ENCODE measurements at places on chromosomes 2 and 18. TPM values are rescaled to one million over a fixed set of nuclear protein-coding genes. Genes with fewer than 3 reads are reported as not detected.

HMSD gene
- 2.2 TPM for total RNA-seq

SLC16A14 gene
- total RNA-seq, result 16.9 TPM

DNA sequence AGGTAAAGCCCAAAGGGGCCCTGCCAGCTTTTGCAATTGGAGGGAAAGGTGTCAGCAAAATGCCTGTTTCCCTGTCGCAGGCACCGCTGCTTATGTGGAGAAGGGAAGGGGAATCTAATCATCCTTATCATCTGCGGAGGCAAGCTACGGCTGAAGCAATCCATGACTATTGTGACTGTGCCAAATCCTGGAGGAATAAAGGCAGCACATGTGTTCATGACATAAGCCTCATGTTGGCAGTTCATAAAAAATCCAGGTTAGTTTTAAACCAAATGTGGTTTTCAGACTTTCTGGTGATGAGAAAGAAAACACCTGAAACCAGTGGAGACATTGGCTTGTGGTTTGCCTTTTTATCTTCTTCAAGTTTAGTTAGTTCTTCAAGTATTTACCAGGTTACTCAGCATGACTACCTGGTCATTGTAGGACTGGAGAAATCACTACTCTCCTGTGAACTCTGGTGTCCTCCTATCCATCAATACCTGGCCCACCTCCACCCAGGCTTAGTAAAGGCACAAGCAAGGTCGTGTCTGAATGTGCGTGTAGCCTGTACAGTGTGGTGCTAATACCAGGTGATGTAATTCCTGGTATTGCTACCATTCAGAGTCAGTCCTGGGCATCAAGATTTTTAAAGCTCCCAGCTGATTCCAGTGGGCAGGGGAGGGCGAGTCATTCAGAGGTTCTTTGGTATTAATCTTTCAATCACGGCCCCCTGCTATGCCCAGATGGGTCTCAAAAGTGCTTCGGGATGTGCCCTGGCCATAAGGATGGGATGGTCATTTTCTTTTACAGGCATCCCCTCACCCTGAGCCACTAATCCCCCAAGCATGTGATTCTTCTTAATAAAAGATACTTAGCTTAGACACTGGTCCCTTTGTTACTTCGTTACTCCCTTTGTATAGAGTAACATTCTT is 96.8 kb downstream of the TGFA start:
- no peaks in the 10 kb centered on the region for H3K36me3 ChIP-seq
- H3K4me3 ChIP-seq, result no peak overlapping the region
- H3K27me3 ChIP-seq, result no peaks in the 10 kb centered on the region
- no peaks in the 10 kb centered on the region for H3K4me1 ChIP-seq
- H3K27ac ChIP-seq, result no peak overlapping the region

DNA sequence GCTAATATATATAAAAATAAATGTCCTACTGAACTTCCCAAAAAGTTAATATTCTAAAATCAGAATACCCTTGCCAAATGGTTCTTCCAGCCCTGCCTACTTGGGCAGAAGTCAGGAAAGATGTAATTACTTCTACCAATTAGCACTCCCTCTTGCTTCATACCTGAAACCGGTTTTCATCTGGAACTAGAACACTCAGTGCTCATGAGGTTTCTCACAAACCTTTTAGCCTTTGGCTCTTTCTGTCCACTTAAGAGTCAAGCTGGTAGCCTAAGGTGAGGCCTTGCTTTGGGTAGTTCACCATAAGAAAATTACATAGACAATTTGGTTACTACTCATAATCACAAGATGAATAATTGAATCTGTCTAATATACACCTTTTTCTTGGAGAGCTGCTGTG is 4.1 kb downstream of the DSG3 start:
- no peaks in the 10 kb centered on the region for H3K27me3 ChIP-seq
- no peak overlapping the region for H3K27ac ChIP-seq
- no peaks in the 10 kb centered on the region for H3K4me1 ChIP-seq
- no peaks in the 10 kb centered on the region for H3K36me3 ChIP-seq
- no peak overlapping the region for H3K4me3 ChIP-seq

DNA sequence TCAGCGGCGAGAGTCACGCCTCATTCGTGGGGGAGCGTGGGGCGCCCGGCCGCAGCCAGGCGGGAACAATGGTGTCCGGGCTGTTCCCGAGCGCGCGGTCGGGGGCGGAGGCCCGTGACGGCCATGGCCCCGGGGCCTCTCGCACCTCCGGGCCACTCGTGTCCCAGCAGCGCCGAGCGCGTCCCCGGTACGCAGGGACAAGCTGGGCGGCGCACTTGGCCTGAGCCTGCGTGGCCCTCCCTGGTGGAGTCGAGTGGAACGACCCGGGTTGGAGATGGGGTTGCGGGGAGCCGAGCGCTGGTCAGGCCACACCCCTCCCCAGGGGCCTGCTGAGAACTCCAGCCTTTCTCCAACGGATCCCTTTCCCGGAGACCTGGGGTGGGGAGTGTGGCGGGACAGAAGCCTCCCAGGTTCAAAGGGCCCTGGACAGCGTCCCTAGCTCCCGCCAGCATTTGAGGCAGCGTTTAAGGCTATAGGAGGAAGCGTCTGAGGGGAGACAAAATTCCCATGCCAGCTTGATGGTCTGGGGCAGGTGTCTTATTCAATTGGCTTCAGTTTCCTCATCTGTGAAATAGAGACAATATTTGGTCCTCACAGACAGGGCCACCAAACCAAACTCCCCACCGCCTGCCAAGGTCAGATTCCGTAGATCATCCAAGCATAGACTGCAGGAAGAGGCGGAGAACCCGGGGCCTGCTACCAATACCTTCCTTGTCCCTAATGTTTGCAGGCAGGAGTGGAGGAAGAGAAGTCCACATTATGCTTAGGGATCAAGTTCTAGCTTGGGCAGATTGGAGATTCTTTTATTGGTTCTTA is 553 bp downstream of the CNDP2 start:
- no peaks in the 10 kb centered on the region for H3K27me3 ChIP-seq
- peak overlapping the region; percentile 91 for H3K27ac ChIP-seq
- H3K4me3 ChIP-seq, result peak overlapping the region; percentile 92
- H3K36me3 ChIP-seq, result peaks cover 6% of the 10 kb centered on the region
- H3K4me1 ChIP-seq, result peaks cover 35% of the 10 kb centered on the region
- DNase-seq, result no peak

GRCh38 chr2:99380376-99381010 is 43.3 kb downstream of the EIF5B start:
- H3K4me3 ChIP-seq, result no peak overlapping the region
- no peaks in the 10 kb centered on the region for H3K27me3 ChIP-seq
- no peaks in the 10 kb centered on the region for H3K4me1 ChIP-seq

- H3K4me1 ChIP-seq, result no peaks in the 10 kb centered on the region
- no peak overlapping the region for H3K4me3 ChIP-seq
- no peaks in the 10 kb centered on the region for H3K36me3 ChIP-seq
- no peak overlapping the region for H3K27ac ChIP-seq
- no peak for DNase-seq
Measured at GRCh38 chr2:97673915-97674283, 4.4 kb downstream of the C2orf92 start.

DNA sequence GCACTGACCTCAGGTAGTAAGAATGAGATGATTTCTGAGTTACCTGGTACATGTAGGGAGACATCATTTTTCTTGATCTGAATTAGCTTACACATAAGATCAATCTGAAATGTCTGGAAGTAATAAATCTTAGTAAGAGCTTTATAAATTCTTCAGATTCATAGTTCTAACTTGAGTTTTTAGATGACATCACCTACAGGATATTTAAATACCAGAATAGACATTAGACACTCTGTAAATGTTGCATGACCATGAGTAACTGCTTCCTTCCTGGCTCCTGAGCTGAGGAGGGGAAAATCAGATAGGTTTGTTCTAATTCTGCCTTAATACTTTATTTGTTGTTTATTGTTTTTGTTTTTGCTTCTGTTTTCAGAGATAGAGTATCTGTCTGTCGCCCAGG is 181.8 kb downstream of the PHLPP1 start:
- DNase-seq, result no peak
- H3K27me3 ChIP-seq, result no peaks in the 10 kb centered on the region
- no peak overlapping the region for H3K4me3 ChIP-seq
- H3K4me1 ChIP-seq, result no peaks in the 10 kb centered on the region
- H3K27ac ChIP-seq, result no peak overlapping the region

All from spleen (tissue), 13 donors.